Right lung (tissue), 10 donors: ENCODE measurements at places on chromosomes 1 and 21.

DNA sequence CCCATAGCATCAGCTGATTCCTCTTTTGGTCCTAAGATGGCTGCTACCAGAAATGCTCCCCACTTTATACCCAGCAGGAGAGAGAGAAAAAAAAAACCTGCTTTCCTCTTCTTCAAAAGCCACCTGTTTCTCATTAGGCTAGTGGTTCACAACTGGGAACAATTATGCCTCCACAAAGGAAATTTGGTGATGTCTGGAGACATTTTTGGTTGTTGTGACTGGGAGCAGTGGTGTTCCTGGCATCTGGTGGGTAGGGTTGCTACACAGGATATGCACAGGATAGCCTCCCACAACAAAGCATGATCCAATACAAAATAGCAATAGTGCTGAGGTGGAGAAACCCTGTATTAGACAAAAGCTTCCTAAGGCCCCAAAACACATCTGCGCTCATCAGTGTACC lies 38.5 kb upstream of the SGIP1 start:
- no peak for DNase-seq

- no peak for DNase-seq
Measured at GRCh38 chr1:5651027-5651410, 341.2 kb downstream of the NPHP4 start.

GRCh38 chr1:227728892-227729143 lies 6.3 kb downstream of the JMJD4 start:
- no peak for DNase-seq

DNA sequence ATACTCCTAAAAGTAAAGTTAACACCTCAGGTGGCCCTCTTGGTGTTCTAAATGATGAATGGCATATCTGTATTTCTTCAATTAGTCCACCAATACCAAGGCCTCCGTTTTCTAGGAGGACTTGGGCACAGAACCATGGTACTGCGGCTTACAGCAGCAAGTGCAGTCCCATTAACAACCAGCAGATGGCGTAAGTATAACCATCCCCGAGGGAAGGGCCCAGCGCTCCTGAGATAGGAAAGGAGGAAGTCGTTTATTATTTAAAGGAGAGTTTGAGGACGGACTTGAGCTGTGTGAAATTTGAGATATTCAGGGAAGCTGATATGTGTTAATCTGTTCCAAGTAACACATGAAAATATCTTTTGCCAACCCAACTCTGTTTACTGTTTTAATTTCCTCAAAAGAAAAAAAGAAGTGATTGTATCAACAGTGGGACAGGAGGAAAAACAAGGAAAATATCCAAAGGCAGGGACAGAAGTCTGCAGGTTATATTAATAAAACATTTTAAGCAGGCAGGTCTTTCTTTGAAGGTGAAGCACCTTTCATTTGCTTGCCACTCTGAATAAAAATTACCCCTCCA lies 37.7 kb upstream of the KCNJ15 start:
- DNase-seq = peak; percentile 50

DNA sequence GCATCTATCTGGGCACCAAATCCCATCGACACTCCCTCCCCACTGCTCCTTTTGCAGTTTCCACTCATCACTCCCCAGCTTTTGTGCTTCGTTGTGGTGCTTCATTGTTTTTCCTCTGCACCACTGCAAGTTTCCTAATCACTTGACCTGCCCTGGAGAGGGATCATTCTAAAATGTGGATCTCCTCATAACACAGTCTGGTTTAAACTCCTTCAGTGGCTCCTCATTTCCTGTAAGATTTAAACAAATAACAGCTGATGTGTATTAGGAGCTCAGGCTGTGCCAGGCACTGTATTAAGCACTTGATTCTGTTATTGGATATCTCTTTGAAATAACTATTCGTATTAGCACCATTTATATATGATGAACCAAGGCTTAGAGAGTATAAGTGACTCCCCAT lies 51.3 kb downstream of the MAP10 start:
- no peak for DNase-seq

DNA sequence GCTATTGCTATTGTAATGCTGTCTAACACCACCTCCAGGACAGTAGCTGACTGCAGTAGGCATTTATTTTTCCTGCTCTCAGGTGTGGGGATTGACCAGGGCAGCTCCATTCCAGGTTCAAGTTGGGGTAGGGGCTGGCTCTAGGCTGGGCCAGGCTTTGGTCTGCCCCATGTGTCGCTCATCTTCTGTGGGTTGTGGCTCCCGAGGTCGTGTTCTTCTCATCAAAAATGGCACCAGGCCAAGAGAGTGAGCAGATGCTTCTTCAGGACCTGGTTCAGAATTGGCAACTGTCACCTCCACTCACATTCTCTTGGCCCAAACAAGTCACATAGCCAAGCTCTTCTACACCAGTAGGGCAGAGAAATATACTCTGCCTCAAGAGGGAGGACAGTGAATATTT lies 133.7 kb downstream of the PTPRU start:
- no peak for DNase-seq

GRCh38 chr1:1543706-1544099 lies 3.3 kb upstream of the TMEM240 start:
- DNase-seq = no peak

- DNase-seq = no peak
Measured at GRCh38 chr1:235601104-235601503, 48.5 kb downstream of the GNG4 start.

DNA sequence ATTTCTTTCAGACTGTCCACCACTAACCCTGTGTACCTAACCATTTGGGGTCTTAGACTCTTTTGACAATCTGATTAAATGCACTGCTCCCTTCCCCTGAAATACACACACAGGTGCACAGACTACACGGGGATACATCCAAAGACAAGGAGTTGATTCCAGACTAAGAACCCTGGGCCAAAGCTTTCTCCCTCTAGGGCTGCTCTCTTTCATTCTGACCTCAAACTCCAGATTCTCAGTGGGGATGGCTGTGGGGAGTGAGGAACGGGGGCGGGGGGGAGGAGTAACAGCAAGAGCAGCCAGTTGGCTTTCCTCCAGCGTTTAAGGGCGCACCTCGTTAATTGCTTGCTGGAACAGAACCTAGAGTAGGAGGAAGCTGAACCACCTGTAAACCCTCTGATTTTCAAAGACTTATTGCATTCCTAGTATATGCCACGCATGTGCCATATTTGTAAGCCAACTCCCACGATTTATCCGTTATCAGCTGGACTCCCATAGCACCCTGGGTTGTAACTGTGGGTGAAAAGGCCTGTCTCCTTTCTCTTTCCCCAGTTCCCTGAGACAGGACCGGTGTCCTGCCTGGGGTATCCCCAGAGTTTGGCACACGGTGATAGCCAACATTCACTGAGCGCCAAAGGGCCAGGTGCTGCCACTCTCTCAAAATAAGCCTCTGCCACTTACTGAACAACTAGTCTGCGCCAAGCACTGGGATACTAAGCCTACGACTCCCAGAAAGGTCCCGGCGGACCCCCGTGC lies 920 bp downstream of the MTHFR start:
- DNase-seq = no peak

DNA sequence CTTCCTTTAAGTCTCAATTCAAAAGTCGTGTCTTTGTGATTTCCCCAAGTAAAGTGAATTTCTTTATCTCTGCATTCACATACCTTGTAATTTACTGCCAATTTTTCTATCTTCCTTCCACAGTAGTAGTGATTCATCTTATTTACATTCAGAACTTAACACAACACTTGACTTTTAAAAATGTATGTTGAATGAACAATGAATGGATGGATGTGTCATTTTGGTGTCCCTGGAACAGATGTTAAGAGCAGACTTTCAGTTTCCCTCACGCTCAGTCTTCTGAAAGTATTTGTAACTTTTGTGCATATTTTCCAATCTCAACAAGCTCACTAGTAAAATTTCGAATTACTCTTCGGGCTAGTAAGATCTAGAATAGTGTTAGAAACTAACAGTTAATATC lies 352.0 kb downstream of the HHIPL2 start:
- no peak for DNase-seq

GRCh38 chr1:181587870-181588438 lies 104.6 kb downstream of the CACNA1E start:
- no peak for DNase-seq

DNA sequence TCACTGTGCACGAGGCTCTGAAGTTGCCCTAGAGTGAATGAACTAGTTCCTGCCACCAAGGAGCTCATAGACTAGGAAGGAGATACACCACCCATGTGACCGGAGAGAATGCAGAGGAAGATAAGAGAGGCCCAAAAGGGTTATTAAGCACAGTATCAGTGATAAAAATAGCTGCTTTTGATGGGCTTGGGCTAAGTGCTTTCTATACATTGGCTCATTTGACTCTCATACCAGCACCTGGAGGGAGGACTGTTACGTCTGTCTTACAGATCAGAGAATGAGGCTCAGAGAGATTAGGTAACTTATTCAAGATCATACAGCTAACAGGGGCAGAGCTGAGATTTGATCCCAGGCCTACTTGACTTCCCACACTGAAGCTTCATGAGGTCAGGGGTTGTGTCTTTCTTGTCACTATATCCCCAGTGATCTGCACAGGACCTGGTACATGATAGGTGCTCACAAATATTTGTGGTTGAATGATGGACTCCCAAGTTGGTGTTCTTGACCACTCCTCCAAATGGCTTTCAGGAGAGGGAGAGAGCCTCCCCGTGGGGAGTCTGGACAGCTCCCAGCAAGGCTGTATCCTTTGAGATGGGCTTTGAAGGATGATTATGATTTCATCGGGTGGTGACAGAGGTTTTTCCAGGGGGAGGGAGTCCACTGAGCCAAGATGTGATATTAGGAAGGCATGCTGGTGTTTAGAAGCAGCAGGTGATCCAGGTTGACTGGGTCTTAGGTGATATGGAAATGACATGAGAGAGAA lies 14.4 kb downstream of the PPFIA4 start:
- no peak for DNase-seq

DNA sequence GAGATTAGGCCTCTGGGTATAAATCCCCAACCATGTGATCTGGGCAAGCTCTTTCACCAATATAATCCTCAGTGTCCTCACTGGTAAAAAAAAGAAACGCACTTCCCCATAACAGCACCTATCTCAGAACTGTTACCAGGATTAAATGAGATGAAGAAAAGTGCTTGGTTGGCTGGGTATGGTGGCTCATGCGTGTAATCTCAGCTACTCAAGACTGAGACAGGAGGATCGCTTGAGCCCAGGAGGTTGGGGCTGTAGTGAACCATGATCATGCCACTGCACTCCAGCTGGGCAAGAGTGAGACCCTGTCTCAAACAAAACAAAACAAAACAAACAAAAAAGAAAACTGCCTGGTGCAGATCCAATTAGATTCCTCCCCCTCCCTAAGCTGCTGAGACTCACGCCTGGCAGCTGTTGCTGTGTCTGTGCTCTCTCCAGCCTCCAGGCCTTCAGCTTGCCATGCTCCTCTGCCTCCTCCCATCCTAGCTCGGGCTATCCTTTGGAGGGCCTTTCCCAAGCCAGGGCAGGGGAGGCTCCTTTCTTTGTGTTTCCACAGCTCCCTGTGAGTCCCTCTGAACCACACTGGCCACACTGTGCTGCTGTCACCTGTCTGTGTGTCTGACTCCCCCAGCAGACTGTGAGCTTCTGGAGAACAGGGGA lies 19.0 kb downstream of the CYB5RL start:
- DNase-seq = no peak

DNA sequence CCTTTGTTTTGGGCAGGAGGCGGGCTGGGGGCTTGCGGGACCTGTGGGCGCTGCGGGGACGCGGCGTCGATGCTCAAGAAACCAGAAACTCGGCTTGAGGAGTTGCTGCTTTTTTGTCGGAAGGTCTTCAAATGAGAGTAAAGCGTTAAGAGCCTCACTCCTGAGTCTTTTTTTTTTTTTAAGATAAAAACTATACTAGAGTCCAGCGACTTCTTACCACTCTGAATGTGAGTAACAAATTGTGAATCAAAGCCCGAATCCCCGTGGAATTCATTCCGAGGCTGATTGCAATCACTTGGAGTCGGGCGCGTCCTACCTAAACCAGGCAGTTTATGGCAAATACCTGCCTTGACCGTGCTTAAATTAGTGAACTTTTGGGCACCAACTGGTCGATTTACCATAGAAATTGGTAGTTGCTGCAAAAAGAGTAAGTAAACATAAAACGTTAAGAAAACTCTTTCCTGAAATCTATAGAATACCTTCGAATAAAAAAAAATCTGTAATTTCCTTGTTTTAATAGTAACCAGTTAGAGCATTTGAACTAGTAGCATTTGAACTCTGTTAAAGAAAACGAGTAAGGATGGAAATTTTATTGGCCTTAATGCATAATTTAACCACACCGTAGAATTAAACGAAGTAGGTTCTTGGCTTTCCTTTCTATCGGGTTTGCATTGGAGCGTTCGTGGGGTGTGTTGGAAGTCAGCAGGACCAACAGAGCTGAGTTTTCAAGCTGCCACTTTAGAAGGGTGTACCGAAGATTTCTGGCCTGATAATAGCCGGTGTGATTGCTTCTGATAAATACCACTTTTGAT lies 769 bp downstream of the GPSM2 start:
- peak; percentile 20 for DNase-seq

DNA sequence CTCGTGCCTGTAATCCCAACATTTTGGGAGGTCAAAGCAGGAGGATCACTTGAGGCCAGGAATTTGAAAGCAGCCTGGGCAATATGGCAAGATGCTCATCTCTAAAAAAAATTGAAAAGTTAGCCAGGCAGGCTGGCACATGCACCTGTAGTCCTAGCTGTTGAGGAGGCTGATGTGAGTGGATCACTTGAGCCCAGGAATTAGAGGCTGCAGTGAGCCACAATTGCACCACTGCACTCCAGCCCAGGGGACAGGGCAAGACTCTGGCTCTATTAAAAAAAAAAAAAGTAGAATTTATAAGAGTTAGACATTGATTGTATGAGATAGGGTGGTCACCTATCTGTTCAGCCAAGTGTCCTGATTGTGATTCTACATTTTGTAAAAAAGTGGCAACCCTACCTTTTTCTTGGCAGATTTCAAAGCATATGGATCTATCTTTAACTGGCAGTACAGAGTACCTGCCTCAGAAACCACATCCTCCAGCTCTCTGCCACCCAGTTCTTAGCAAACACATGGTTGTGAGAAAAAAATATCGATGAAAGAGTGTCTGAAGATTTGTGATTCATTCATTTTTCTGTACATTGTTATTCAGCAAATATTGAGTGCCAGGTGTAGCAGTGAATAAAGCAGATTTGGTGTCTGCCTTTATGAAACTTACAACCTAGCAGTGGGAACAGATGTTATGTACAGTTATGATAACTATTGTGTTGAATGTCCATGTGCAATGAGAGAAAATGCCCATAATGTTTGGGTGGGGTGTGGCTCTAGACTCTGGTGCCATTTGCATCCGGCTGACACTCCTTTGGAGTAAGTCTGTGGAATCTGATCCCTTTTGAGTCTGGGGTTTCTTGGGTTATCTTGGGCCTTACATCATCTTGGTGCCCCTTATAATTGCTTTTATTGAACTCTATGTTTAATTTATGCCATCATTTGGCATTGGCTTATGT lies 82.5 kb downstream of the ST3GAL3 start:
- DNase-seq = no peak

DNA sequence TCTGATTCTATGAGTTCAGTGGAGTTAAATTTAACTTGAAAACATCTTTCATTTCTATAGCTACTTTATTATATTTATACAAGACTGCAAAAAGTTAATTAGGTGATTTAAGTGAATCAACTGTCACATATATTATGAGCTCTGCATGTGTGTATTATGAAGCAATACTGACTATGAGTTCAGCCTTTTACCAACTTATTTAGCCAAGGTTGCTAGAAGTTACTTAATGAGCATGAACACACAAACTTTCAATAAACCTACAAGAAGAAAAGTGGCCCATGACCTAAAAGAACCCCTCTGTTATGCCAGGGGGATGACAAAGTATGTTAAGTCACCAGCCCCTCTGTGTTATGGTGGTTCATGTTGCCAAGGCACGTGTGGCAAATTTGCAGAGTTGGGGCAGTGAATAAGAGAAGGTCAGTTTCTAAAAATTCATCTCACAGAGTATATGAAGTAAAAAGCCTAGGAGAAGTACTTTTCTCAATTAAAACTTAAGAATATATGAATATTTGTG lies 86.7 kb upstream of the LYPLAL1 start:
- no peak for DNase-seq

GRCh38 chr1:178310685-178311105 lies 186.1 kb downstream of the CLEC20A start:
- DNase-seq = peak; percentile 71
